ENCODE measurements at places on chromosomes 6 and 20.
A peak's percentile ranks its signal among the peaks of the same experiment; 100 is the strongest.

- peak within 1 kb of the TSS; percentile 90 for H3K27ac ChIP-seq
- H3K4me1 ChIP-seq: peaks cover 45% of the 10 kb centered on the region
- H3K4me3 ChIP-seq: peak within 1 kb of the TSS; percentile 93
- DNase-seq: no peak
- H3K36me3 ChIP-seq: no peaks in the 10 kb centered on the region
These were observed at the start of gene SYNE1 for GRCh38 chr6:152637296-152638047. SYNE1 (minus strand) TSS chr6:152637362; CDS start chr6:152628331, 9,031 bp downstream.

- no peak for DNase-seq
- no peak overlapping the region for H3K4me3 ChIP-seq
- H3K36me3 ChIP-seq: no peaks in the 10 kb centered on the region
- H3K27me3 ChIP-seq: peaks cover 63% of the 10 kb centered on the region
- no peaks in the 10 kb centered on the region for H3K4me1 ChIP-seq
These were observed 59.4 kb upstream of the CD83 start for GRCh38 chr6:14058029-14058695.

- H3K27ac ChIP-seq: no peak overlapping the region
- H3K4me3 ChIP-seq: no peak overlapping the region
- H3K36me3 ChIP-seq: no peaks in the 10 kb centered on the region
These were observed 99.9 kb downstream of the CAP2 start for GRCh38 chr6:17493286-17493685.

- peak overlapping the region; percentile 93 for H3K4me3 ChIP-seq
- H3K27ac ChIP-seq: peak overlapping the region; percentile 97
- peak; percentile 49 for DNase-seq
- peaks cover 67% of the 10 kb centered on the region for H3K36me3 ChIP-seq
- H3K27me3 ChIP-seq: no peaks in the 10 kb centered on the region
- H3K4me1 ChIP-seq: peaks cover 24% of the 10 kb centered on the region
These were observed 926 bp downstream of the MYLIP start for GRCh38 chr6:16129623-16130401.

DNA sequence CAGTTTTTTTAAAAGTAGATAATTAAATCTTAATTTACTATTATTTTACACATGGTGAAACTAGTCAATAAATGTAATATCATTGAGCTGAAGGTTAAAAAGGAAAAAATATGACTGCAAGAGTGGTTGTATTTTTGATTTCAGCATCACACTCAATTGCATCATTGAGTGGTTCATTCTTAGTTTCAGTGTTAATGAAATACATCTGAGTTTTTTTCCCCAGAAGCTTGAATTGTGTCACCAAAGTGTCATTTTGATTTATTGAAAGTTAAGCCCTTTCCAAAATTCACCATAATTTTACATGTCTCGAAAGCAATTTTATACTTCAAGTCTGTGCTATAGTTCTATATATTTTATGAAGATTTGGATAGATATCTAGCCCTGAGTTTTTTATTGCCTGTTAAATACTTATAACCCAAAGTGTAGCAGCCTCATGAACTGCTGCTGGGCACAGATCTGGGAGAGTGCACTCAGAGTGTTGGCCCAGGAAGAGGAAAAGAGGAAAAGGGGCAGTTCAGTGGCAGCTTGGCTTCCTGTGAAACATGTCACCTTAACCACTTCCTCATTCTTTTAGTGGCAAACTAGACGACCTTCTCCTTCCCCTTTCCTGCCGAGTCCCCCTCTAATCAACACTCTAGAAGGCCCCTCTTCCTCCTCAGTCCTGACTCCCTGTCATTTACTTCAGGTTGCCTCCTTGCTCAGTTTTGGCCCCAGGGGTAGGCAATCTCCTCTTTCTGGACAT lies 140.7 kb downstream of the ESR1 start:
- peaks cover 11% of the 10 kb centered on the region for H3K4me1 ChIP-seq
- peak overlapping the region; percentile 90 for H3K27ac ChIP-seq
- no peaks in the 10 kb centered on the region for H3K27me3 ChIP-seq
- H3K4me3 ChIP-seq: peak overlapping the region; percentile 64
- DNase-seq: no peak

- peak; percentile 78 for DNase-seq
- H3K27me3 ChIP-seq: no peaks in the 10 kb centered on the region
- H3K27ac ChIP-seq: peak within 1 kb of the TSS; percentile 98
- peaks cover 33% of the 10 kb centered on the region for H3K36me3 ChIP-seq
These were observed at the start of gene CD83 for GRCh38 chr6:14117158-14118090. CD83 (plus strand) TSS chr6:14117772; CDS start chr6:14117812, 40 bp downstream.

DNA sequence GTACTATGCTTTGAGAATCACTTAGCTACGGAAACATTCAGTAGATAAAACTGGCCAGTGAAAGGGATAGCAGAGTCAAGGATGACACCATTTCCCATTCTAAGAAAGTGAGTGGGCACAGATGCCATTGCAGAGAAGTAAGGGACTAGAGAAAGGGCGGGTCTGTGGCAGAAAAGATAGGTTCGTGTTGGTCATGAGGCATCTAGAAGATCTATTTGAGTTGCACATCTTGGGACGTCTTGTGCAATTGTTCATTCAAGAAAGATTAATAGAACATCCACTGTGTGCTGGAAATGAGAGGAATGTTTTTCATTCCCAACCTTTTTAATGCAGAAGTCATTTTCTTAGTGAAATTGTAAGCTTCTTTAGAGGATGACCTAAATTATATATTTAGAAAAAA lies 161.7 kb downstream of the PLCB1 start:
- no peaks in the 10 kb centered on the region for H3K36me3 ChIP-seq
- no peaks in the 10 kb centered on the region for H3K27me3 ChIP-seq
- no peak overlapping the region for H3K27ac ChIP-seq
- no peak overlapping the region for H3K4me3 ChIP-seq
- DNase-seq: no peak

- DNase-seq: no peak
- H3K27ac ChIP-seq: no peak overlapping the region
- H3K36me3 ChIP-seq: no peaks in the 10 kb centered on the region
These were observed 3.0 kb downstream of the ADGRF4 start for GRCh38 chr6:47701363-47701762.

GRCh38 chr20:51788822-51789221 lies 13.5 kb downstream of the SALL4 start:
- H3K4me3 ChIP-seq: no peak overlapping the region
- peaks cover 6% of the 10 kb centered on the region for H3K27me3 ChIP-seq
- peaks cover 1% of the 10 kb centered on the region for H3K4me1 ChIP-seq

- peak overlapping the region; percentile 87 for H3K27ac ChIP-seq
- H3K4me3 ChIP-seq: peak overlapping the region; percentile 53
- no peak for DNase-seq
These were observed 9.1 kb downstream of the BCL2L1 start for GRCh38 chr20:31713312-31714273.

DNA sequence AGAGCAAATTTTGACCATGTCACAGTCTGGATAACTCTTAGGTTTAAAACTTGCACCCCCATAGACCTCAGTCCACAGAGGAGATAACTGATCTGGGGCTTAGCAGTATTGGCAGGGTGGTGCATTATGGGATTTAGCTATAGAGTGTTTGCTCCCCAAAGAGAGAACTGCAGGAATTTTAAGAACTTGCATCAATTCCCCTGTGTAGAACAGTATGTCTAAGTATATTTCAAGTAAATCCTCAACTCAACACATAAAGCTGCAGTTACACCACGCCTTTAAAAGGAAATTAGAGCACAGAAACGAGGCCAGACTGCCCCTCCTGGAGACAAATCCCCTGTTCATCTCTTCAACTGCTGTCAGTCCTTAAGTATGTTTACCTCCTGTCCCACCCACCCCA lies 144.9 kb downstream of the TRMT11 start:
- H3K27ac ChIP-seq: no peak overlapping the region
- H3K27me3 ChIP-seq: no peaks in the 10 kb centered on the region
- no peak overlapping the region for H3K4me3 ChIP-seq
- peaks cover 3% of the 10 kb centered on the region for H3K36me3 ChIP-seq
- DNase-seq: no peak

GRCh38 chr6:158655569-158656450 lies 6.0 kb downstream of the SYTL3 start:
- H3K27me3 ChIP-seq: no peaks in the 10 kb centered on the region
- H3K4me1 ChIP-seq: peaks cover 60% of the 10 kb centered on the region
- H3K27ac ChIP-seq: peak overlapping the region; percentile 97
- peak overlapping the region; percentile 86 for H3K4me3 ChIP-seq
- DNase-seq: no peak

DNA sequence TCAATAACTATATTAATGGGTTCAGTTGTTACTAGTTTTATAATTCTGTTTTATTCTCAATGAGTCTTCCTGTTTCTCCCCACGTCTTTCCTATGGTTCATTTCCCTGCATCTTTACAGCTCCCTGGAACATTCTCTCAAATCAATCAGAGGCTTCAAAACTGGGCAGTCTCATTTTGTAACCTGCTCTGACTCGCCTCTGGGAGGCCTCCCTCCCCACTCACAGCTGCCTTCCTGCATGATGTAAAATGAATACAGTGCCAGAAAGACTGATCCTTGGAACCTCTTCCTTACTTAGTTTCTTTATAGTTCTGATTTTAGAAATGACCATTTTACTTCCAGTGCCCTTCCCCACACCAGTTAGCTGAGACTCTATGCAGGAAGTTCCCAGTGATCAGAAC lies 103.9 kb downstream of the ESR1 start:
- H3K36me3 ChIP-seq: no peaks in the 10 kb centered on the region
- no peaks in the 10 kb centered on the region for H3K27me3 ChIP-seq
- H3K4me3 ChIP-seq: no peak overlapping the region
- no peaks in the 10 kb centered on the region for H3K4me1 ChIP-seq
- no peak overlapping the region for H3K27ac ChIP-seq

GRCh38 chr6:78400076-78400475 lies 467.3 kb upstream of the IRAK1BP1 start:
- no peak for DNase-seq
- no peak overlapping the region for H3K4me3 ChIP-seq
- H3K36me3 ChIP-seq: no peaks in the 10 kb centered on the region
- no peaks in the 10 kb centered on the region for H3K27me3 ChIP-seq
- no peak overlapping the region for H3K27ac ChIP-seq

DNA sequence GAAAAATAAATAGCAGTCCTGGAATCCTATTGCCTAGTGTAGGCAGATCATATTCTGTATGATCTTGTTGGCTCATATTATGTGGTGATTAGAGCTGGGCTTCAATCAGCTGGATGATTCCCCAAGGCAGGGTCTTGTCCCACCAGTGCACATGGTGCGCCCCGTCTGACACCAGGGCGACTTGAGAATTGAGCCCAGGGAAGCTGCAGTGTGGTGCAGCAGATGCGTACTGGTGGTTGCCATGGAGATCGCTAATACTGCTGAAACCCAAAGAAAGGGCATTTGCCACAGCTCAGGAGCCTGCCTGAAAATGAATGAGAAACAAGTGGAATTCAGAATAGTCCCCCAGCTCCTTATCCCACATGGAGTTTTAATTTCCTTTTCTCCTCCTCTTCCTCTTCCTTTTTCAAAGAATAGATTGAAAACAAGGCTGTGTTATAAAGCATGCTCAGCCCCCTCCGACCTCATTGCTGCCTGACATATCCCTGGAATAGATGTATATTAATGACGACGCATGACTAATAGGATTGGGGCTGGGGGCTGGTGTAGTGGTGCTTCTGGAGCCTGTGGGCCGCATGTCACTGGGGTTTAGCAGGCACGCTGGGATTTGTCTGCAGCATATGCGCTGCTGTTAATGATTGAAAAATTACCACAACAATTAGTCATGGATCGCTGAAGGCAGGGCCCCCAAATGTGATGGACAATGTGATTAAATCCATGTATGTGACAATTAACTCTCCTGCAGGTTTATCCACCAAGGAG lies 210.5 kb downstream of the FARS2 start:
- H3K4me3 ChIP-seq: no peak overlapping the region
- H3K36me3 ChIP-seq: no peaks in the 10 kb centered on the region
- H3K27me3 ChIP-seq: no peaks in the 10 kb centered on the region
- peaks cover 5% of the 10 kb centered on the region for H3K4me1 ChIP-seq
- H3K27ac ChIP-seq: no peak overlapping the region

- H3K27ac ChIP-seq: no peak overlapping the region
- H3K27me3 ChIP-seq: peaks cover 5% of the 10 kb centered on the region
- H3K4me3 ChIP-seq: no peak overlapping the region
- DNase-seq: no peak
- peaks cover 4% of the 10 kb centered on the region for H3K4me1 ChIP-seq
- H3K36me3 ChIP-seq: no peaks in the 10 kb centered on the region
These were observed 21.5 kb downstream of the VNN2 start for GRCh38 chr6:132736239-132736638.

DNA sequence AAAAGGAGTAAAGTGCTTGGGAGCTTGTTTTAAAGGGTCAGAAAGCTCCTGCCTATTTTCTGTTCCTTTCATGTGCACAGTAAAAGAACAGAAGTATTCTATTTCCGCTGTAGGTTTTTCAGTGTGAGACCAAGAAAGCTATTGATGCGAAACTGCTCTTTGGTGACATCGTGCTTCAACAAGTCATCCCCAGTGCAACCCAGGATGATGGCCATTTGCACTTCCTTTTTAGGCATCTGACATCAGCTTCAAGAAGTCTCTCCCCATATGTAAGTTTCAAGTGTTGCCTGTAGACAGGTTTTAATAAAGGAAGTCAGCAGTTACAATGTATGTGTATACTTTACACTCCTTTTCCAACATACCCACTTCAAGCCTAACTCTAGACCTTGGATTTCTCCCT lies 131.6 kb downstream of the RFX6 start:
- H3K4me3 ChIP-seq: no peak overlapping the region
- DNase-seq: no peak
- H3K4me1 ChIP-seq: no peaks in the 10 kb centered on the region
- H3K27ac ChIP-seq: no peak overlapping the region
- no peaks in the 10 kb centered on the region for H3K27me3 ChIP-seq
- no peaks in the 10 kb centered on the region for H3K36me3 ChIP-seq

GRCh38 chr20:41424011-41424410 lies 57.4 kb upstream of the EMILIN3 start:
- peak overlapping the region; percentile 86 for H3K27ac ChIP-seq
- DNase-seq: no peak
- H3K27me3 ChIP-seq: no peaks in the 10 kb centered on the region
- H3K4me3 ChIP-seq: no peak overlapping the region

GRCh38 chr6:154487367-154488247 lies 22.9 kb downstream of the CNKSR3 start:
- no peak overlapping the region for H3K27ac ChIP-seq
- no peak for DNase-seq
- peaks cover 15% of the 10 kb centered on the region for H3K27me3 ChIP-seq
- H3K4me1 ChIP-seq: no peaks in the 10 kb centered on the region
- no peak overlapping the region for H3K4me3 ChIP-seq
- H3K36me3 ChIP-seq: no peaks in the 10 kb centered on the region

- peak overlapping the region; percentile 6 for H3K4me3 ChIP-seq
- H3K27me3 ChIP-seq: no peaks in the 10 kb centered on the region
- DNase-seq: no peak
These were observed 88.0 kb downstream of the INSM1 start for GRCh38 chr20:20455926-20456325.

- H3K27me3 ChIP-seq: no peaks in the 10 kb centered on the region
- no peaks in the 10 kb centered on the region for H3K4me1 ChIP-seq
These were observed 520.9 kb downstream of the HTR1B start for GRCh38 chr6:76942203-76942966.

GRCh38 chr6:122714059-122714458 lies 65.5 kb upstream of the FABP7 start:
- H3K4me1 ChIP-seq: no peaks in the 10 kb centered on the region
- no peak for DNase-seq
- H3K4me3 ChIP-seq: no peak overlapping the region
- H3K27me3 ChIP-seq: no peaks in the 10 kb centered on the region
- H3K27ac ChIP-seq: no peak overlapping the region
